ENCODE measurements at places on chromosomes 4 and X.

DNA sequence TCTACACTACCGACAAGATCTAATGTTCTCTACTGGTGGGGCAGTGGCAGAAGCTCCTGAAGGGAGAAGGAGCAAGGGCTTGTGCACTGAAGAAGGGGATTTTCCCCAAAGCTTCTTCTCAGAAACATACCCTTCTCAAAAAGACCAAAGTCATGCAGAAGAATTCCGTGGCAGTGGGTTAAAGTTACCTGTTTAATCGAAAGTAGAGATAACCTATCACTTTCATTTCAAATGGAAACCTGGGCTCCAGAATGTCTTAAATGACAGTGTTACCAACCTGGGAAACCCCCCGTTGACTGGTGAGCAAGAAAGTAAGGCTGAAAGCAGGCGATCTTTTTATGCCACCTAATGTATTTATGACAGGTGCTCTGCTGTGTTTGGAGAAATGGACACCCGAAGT, 92.5 kb upstream of the TEX13D start:
- peak; percentile 30 for DNase-seq

GRCh38 chr4:151029537-151029936, 14.5 kb upstream of the LRBA start:
- DNase-seq = peak; percentile 35

DNA sequence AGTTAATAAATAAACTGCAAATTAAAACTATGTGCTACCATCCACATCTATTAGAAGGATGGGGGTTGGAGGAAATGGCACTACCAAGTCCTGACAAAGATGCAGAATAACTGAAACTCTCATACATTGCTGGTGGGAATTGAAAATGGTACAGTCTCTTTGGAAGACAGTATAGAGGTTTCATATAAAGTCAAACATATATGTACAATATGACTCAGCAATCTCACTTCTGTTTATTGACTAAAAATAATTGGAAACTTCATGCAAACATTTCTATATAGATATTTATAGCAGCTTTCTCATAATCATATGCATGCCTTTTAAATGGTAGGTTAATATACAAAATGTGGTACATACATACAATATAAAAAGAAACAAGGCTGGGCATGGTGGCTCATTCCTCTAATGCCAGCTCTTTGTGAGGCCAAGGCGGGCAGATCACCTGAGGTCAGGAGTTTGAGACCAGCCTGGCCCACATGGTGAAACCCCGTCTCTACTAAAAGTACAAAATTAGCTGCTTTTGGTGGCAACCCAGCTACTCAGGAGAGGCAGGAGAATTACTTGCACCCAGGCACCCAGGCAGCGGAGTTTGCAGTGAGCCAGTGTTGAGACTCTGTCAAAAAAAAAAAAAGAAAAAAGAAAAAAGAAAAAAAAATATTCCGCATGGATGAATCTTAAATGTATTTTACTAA, 225.0 kb upstream of the CXXC4 start:
- no peak for DNase-seq

- DNase-seq = no peak
Observed at GRCh38 chr4:91322961-91323360, 980.8 kb upstream of the GRID2 start.
